ENCODE measurements at places on chromosomes 16 and 17.

DNA sequence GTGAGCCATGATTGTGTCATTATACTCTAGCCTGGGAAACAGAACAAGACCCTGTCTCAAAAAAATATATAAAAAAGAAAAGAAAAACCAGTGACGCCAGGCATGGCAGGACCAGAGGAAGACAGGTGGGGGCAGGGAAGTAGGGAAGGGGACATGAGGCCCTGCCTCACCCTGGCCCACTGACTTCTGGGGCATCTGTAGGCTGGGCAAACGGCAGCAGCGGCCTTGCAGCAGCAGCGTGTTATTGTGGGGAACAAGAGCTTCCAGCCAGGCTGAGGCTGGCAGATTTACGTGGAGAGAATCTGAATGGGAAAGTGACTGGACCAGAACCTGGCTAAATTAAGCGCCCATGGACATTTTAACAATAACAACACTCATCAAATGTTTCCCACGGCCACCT lies 19.4 kb downstream of the CMTM4 start:
- DNase-seq = no peak

- DNase-seq = no peak
These were observed 40.3 kb upstream of the FAM20A start for GRCh38 chr17:68641276-68642117.

DNA sequence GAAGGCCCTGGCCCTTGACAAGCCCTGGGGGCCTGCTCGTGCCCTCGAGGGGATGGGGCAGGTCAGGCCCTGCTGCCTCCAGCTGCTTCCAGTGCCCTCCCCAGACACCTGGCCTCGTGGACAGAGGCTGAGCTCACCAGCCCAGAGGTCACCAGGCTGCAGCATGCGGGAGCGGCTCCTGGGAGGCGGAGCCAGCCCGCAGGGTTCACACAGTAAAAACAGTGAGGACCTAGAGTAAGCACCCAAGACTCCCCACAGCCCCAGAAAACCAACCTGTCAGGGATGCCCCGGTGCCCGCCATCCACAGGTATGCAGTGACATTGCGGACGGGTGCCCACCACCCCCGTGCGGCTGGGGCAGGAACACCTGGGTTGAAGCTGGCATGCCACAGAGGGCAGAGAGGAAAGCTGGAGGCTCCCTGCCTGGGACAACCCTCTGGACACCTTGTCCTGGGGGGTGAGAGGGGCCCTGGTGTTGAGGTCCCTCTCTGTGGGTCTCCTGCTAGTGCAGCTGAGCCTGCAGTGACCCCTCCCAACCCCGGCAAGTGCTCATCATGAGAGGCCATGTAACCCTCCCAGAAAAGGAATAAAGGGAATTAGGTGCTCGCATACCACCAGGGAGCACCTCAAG lies 62.1 kb downstream of the LMF1 start:
- no peak for DNase-seq

DNA sequence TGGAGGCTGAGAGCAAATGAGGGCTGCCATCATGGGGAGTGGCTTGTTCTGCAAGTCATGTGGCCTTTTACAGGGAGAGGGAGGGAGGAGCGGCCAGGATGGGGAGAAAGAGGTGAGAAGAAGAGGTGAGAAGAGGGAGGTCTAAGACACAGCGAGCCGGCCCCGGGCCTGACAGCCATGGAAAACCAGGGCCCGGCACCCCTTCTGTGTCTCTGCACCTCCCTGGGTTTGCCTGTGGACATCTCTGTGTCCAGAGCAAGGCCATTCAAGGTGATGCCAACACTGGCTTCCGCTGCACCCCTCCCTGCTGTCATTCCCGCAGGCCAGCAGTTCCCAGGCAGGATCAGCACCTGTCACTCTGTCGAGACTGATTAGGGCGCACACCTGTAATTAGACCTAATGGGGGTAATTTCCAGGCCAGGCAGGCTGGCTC lies 75.6 kb downstream of the MGAT5B start:
- no peak for DNase-seq

DNA sequence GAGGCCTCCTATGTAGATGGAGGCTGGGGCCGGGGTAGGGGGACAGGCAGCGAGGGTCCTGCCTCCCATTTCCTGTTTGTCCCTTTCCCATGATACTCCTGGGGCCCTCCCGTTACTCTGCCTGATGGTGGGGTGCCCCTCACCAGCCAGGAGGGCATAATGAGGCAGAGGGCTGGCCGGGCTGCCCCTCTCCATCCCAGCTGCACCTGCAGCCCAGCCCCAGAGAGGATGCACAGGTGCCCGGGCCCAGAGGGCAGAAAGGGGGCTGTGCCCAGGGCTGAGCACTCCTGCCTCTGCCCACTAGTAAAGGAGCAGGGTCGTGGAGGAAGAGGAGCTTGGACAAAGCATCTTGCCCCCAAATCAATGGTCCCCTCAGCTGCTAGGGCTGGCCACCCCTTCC lies 10.4 kb downstream of the ADAM11 start:
- DNase-seq = no peak

DNA sequence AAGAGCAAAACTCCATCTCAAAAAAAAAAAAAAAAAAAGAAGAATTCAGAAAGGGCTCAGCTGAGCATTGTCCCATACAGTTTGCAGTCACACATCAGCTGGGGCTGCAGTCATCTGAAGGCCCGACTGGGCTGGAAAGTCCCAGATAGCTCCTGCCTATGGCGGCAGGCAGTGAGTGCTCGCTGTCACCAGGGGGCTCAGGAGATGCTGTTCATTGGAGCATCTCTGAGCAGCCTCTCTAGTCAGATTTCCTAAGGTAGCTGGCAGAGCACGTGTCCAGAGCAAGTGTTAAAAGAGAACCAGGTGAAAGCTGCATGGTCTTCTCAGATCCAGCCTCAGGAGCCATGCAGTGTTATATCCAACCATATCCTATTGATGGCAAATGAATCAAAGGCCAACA lies 75.8 kb downstream of the WSCD1 start:
- DNase-seq = no peak

- peak; percentile 1 for DNase-seq
These were observed 415 bp downstream of the ABCA5 start for GRCh38 chr17:69326377-69327059.

DNA sequence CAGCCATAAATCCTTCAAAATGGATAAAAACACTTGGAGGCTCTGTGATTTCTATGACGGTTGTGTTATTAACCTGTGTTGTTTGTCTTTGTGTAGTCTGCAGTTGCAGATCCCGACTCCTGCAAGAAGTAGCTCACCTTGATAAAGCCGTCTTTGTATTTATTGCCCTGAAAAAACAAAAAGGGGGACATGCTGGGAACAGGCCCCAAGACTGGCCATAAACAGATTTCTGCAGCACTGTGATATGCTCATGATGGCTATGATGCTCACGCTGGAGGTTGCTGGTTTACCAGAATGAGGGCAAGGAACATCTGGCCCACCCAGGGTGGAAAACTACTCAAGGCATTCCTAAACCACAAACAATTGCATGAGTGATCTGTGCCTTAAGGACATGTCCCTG lies 71.0 kb downstream of the LGALS9 start:
- DNase-seq = no peak

DNA sequence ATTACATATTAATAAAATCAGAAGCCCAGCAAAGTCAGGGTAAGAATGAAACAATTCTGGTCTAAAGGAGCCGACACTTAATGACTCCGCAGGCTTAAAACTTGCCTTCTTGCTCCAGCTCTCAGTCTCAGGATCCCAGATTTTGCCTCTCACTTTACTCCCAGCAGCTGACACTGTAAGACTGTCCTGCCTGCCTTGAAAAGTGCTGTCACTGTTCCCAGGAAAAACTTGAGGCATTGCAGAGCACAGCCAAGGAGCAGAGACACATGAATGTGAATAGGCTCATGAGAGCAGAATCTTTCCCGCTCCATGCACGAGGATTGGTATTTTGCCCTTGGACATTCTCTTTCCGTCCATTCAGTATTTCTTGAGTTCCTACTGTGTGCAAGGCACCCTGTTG lies 457.6 kb upstream of the ZFHX3 start:
- no peak for DNase-seq
